ENCODE measurements at places on chromosomes 1 and 21. TPM values are rescaled to one million over a fixed set of nuclear protein-coding genes. Genes with fewer than 3 reads are reported as not detected.

DNA sequence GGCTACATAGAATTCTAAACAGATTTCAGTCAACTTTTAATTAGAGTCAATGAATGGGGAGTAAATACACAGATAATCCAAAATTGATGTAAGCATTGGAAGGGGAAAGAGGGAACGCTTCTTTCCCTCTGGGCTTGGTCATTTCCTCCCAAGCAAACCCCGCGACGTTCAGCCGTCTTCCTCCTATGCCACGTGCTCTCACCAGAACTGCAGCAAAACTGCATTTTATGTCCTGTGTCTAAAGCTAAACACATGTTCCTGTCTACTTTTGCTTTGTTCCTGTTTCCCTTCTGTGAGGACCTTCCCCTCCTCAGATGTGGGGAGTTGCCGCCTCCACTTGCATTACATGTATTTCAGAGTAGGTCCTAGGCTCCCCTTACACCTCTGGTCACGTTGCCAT is 27.2 kb downstream of the UTP25 start:
- no peak for DNase-seq

DNA sequence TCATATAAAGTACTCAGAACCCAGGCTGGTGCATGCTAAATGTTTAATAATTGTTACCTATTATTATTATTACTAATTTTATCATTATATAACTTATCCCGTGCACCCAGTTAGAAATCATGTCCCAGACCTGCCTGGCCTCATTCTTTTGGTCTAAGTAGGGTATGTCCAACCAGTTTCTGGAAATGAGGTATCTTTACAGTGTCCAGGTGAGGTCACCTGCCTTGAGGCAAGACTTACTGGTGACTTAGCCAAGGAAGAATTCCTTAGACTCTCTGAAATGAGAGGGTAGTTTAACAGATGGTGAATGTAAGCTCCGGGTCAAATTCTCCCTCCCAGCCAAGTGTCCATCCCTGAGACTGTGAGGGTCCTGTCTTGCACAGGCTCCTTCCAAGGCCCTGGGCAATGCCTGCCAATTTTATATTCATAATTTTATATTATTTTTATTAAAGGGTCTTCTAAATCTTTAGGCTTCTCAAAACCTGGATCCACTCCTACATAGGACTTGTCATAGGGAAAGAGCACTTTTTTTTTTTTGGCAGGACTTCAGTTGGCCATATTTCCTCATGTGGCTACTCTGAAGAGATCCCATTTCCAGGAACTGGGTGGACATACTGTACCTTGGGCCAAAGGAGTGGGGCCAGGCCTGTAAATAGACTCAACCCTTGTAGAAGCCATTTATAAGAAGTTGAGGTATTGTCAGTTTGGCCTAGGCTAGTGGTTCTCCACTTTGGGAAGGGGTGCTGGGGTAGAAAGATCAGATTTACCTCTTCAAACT is 96.7 kb upstream of the KCNA3 start:
- no peak for DNase-seq

DNA sequence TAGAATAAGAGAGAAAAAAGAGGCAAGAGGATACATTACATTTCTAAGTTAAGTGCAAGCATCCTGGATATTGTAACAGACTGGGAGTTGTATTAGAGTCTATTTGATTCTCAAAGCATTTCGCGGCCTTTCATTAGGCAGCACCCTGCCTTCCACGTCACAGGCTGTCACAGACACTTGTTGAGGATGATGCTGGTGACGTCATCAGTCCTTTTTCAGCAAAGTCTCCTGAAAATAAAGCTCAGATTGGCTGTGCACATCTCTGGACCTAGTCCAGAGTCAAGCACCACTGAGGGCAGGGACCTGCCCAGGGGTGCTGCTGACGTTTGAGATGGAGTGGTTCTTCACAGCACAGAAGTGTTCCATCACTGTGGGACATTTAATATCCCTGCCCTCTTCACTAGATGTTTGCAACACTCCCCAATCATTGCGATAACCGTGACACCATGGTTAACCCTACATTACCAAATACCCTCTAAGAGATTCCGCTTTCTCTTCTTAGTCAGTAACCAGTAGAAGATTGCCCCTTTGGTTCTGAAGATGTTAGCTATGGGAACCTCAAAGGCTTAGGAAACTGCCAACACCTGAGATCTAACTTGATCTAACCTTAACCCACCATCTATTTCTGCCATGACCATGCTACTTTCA is 72.7 kb upstream of the F3 start:
- no peak for DNase-seq

The CFAP107 gene
- not detected for total RNA-seq

Data from chondrocyte (in vitro differentiated cells).